ENCODE measurements at places on chromosomes 16 and 17.

- DNase-seq: no peak
Observed at GRCh38 chr16:30166202-30166902, 17.1 kb upstream of the CORO1A start.

GRCh38 chr17:14793237-14793636 lies 471.9 kb downstream of the PMP22 start:
- no peak for DNase-seq

GRCh38 chr16:23024044-23024443 lies 125.2 kb downstream of the USP31 start:
- DNase-seq: no peak

- no peak for DNase-seq
Observed at GRCh38 chr16:23296994-23297393, 5.1 kb upstream of the SCNN1B start.

DNA sequence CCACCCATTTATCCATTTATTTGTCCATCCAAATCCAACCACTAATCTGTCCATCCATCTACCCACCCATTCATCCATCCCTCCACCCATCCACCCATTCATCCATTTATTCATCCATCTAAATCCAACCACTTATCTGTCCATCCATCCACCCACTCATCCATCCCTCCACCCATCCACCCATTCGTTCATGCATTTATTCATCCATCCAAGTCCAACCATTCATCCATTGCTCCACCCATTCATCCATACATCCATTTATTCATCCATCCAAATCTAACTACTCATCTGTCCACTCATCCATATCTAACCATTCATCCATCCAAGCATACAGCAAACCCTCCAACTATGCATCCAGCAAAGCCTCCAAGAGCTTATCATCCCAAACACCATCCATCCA lies 267.3 kb downstream of the XYLT1 start:
- DNase-seq: no peak

- DNase-seq: no peak
Observed at GRCh38 chr17:42906772-42907446, 6.3 kb downstream of the G6PC1 start.

DNA sequence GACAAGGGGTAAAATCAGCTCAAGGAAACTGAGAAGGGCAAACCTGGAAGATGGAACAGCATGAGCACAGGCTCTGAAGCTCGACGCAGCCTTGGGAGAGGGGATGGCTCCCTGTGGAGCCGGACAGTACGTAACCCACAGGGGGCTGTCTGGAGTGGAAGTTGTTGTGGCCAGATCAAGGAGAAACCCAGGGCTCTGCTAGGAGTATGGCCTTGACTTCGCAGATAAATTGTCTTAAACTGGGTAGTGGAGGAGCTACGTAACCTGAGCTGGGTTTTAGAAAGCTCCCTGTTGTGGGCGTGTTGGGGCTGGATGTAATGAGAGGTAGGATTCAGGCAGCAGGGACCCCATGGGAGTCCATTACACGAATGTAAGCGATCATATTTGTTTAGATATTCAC lies 25.5 kb upstream of the AXIN2 start:
- no peak for DNase-seq

DNA sequence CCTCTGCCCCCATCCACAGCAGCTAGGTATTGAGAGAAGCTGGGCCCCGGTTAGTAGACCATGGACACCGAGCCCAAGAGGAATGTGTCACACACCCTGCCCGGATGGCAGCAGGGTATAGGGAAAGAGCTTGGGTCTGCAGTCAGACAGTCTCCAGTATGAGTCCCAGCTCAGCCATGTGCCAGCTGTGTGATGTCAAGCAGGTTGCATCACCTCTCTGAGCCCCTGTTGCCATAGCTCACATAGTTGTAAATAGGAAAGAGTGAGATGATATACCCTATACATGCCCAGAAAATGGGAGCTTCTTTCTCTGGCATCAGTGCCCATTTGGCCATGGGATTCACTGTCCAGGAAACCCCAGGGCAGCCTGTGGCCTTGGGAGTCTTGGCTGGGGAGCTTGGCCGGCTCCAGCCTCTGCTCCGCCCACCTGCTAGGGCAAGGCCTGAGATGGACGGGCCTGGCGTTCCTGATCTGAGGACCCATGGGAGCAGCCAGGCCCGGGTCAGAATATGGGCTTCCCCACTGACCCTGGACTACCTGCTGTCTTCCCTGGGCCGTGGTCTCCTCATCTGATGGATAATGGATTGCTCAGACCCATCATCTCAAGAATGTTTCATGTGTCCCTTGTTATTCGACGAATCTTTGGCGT lies 13.2 kb downstream of the CD300LG start:
- no peak for DNase-seq

DNA sequence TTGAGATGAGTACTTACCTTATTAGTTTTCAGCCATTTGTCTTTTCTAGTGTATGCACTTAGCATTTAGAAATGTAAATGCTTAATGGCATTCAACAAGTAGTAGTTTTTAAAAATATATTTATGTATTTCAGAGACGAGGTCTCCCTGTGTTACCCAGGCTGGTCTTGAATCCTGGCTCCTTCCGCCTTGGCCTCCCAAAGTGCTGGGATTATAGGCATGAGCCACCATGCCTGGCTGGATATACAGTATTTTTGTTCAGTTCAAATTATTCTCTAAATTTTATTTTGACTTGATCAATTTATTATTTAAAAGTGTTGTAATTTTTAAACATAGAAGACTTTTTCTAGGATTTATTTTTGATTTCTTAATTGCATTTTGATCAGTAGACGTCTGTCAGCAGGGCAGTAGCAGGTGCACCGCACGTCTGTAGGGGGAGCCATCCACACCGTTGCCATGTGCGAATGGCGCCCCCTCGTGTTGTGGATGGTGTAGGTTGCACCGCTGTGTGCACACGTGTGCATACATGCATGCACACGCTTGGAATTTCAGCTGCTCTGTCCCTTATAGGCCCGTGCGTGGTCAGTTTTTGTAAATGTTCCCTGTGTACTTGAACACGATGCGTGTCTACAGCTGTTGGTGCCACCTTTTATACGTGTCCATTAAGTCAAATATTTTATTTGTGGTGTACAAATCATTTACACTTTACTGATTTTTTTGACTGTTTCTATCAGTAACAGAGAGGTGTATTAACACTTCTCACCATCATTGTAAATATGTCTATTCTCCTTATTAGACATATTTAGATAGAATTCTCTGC lies 30.6 kb downstream of the RPTOR start:
- DNase-seq: peak; percentile 88

GRCh38 chr16:86270696-86271095 lies 239.6 kb upstream of the FOXF1 start:
- no peak for DNase-seq

GRCh38 chr17:37305406-37305905 lies 70.3 kb upstream of the C17orf78 start:
- no peak for DNase-seq

- no peak for DNase-seq
Observed at GRCh38 chr16:53779186-53779585, 75.2 kb downstream of the FTO start.

GRCh38 chr17:20300436-20300934 lies 166.9 kb downstream of the LGALS9B start:
- no peak for DNase-seq

GRCh38 chr16:17083628-17084027 lies 387.1 kb downstream of the XYLT1 start:
- no peak for DNase-seq

- DNase-seq: no peak
Observed at GRCh38 chr17:19388791-19389785, 2.1 kb upstream of the MFAP4 start.

GRCh38 chr16:2467528-2468232 lies 3.4 kb upstream of the NTN3 start:
- no peak for DNase-seq

- no peak for DNase-seq
Observed at GRCh38 chr17:82230609-82231311, 1.9 kb downstream of the SLC16A3 start.

DNA sequence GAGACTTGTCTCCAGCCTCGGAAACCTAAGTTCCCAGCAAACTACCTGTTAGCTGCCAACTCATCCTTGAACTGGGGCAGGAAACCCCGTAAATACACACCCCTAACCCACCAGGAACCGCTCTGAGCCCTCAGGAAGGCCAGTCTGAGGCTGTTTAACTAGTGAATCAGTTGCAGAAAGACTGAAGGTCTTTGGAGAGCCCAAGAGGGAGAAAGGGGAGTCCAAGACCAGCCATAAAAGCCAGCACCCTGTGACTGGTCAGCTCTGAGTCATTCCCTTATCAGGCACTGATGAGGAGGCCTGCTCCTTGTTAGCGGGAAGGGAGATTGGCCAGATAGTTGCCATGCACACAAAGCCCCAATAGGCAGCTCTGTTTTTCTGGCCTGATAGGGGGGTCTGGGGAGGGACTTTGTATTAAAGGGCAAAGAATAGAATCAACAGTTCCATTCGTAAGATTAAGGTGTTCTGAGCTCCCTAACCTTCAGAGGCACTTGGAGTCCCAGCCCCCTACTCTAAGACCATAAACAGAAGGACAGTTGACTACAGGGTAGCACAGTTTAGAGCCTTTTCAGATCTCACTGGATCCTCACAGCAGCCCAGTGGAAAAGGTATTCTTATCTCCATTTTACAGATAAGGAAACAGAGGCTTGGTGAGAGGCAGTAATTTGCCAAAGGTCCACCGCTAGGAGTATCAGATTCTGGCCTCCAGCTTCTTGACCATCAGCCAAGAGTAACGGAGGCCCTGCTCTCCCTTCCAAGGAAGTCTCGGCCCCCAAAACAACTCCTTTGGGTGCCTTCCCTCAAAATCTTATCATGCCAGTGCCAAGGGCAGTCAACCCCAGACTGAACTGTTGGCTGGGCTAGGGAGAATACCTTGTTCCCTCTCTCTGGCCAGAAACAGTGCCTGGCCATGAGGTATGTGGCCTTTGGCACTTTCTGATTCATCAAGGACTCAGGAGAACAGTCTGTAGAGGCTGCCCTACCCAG lies 2.2 kb upstream of the KRT19 start:
- DNase-seq: no peak

DNA sequence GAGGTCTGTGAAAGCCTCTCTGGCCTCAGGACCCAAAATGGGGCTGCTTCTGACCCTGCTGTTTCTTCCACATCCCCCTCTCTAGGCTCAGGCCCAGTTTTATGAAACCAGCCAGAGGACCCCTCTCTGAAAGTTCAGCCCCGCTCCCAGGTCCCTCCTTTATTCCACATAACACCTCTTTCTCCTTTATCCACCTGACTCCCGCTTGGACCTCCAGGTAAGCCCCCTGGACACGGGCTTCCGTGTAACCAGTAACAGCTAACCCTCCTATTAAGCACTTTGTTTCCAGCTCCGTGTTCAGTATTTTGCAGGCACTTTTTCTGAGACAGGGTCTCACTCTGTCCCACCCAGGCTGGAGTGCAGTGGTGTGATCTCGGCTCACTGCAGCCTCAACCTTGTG lies 37.4 kb downstream of the PSME3IP1 start:
- no peak for DNase-seq

- peak; percentile 5 for DNase-seq
Observed at GRCh38 chr16:56013962-56014552, 138.9 kb upstream of the CES5A start.
